ENCODE measurements at places on chromosomes 5 and 9.

GRCh38 chr9:35112257-35113020, 3.2 kb downstream of the ATOSB start:
- DNase-seq, result no peak

GRCh38 chr5:170633235-170634081, 129.6 kb downstream of the KCNIP1 start:
- no peak for DNase-seq

GRCh38 chr9:749716-750115, 91.8 kb upstream of the DMRT1 start:
- no peak for DNase-seq

GRCh38 chr9:102631559-102631958, 363.6 kb upstream of the CYLC2 start:
- no peak for DNase-seq

DNA sequence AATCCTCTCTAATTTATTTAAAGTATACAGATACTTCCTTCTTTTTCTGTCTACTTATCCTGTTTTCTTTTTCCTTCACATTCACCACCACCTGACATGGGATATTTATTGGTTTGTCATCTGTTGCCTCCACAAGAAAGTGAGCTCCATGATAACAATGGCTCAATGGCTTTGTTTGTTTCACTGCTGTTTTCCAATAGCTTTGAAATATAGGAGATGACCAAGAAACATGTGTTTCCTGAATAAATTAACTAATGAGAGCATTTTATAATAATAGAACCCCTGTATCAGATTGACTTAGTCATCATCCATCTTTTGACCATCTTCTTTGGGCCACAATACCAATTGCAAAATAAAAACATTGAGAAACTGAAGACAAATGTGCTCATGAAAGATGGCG, 180.2 kb upstream of the GAS1 start:
- no peak for DNase-seq

DNA sequence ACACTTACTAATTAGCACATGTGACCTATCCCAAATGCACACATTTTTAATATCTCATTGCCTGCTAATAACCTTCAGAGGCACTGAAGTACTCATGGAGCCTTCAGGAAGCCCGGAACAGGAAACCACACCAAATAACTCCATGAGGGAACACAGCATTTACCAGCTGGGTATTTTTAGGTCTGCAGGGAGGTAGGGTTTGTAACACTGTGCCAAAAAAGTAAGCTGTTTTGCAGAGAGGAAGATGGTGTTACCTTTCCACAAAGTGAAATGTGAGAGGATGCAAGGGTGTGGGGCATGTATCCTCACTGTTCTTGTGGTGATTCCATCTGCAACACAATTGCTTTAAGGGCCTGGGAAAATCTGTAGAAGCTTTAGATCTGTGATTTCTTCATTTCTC, 64.4 kb downstream of the NUDT12 start:
- DNase-seq, result no peak

DNA sequence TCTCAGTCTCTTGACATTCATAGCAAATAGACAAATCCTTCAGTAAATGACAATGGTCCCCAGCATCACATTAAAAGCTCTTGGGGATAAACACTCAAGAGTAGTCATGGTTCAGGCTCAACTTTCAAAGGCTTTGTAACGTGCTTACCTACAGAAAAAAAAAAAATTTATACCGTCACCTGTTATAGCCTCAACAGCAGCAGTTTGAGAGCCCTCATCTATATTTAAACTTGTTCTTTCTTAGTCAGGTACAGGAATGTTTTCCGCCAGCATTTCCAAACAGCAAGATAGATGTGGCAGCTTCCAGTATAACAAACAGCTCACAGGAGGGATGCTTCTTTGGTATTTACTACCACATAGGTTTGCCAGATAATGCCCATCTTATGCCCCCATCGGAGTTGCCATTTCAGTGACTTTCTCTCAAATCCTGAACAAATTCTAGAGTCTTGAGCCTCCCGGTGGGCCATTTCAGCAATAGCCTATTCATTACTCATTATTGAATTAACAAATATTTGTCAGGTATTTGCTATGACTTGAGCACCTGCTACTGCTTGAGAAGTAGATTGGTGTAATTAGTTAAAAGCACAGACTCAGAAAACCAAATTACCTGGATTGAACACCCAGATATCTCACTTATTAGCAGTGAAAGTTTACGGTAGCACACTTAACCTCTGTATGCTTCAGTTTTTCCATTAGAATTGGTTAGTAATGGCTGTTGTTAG, 470.0 kb downstream of the EBF1 start:
- DNase-seq, result no peak

DNA sequence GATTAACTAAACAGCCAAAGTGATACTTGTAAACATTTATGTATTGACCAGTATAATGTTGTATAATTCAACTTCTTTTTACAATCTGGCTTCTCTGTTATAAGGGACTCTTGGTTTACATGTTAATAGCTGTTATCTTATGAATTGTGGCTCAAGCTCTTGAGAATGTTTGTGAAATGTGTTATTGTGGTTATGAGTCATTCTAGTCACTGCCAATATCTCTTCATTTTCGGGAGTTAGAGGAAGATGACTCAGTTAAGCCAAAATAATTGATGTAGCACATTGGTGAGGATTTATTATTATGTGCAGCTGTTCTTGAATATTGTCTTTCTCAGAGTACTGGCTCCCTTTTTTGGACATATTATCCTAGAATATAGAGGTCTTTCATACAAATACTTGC, 655.2 kb upstream of the RIOK2 start:
- DNase-seq, result no peak

GRCh38 chr9:94144394-94144793, 60.1 kb downstream of the PTPDC1 start:
- no peak for DNase-seq

DNA sequence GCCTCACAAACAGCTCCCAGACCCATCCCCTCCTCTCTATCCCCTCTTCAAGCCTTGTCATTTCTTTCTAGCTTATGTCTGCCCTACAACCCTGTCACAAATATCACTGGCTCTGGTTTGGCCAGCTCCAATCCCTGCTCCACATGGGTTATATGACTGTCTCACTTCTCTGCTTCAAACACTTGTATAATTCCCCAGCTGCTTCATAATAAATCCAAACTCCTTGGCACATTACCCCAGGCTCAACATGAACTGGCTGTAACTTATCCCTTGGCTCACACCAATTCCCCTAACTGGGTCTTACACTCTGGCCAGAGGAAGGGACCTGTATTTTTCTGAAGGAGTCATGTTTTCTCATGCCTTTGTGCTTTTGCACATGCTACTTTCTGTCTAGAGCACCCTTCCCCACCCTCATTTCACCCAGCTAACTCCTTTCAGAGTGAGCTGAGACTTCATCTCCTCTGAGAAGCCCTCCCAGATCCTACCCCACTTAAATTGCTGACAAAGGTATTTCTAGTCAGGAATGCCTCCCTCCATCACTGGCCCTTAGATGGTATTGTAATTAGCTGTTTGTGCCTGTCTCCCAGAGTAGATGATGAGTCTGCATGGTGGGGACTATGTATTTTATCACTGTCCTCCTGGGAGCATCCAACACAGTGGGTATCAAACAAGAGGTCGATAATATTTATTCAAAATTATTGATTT, 5.3 kb downstream of the PRXL2C start:
- no peak for DNase-seq

GRCh38 chr5:103847060-103847459, 284.5 kb upstream of the NUDT12 start:
- DNase-seq, result no peak

DNA sequence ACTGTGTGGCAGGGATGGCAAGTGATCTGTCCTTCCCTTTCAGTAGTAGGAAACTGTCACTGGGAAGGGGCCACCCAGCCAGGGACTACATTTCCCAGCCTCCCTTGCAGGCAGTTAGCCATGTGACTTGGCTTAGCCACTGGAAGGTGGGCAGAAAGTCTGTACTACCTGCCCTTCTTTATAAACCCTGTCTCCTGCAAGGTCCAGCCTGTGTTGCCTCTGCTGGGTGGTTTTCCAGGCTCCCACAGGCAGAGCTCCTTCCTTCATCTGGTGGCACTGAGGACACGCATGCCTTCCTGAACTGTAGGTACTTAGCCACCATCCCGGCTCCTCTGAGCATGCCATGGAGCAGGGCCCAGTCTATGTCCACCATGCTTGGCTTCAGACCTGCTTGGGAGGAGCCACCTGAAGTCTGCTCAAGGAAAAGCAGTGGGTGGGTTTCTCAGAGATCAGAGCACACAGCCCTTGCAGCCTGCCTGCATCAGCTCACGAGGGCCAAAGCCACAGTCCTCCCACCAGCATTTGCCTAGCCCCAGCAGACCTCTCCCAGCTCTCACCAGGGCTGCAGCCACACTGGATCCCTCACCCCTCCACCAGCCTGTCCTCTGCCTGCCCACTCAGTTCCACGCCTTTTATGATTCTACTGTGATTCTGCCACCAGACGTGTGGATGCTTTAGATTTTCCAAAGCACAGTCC, 16.7 kb upstream of the SLC25A51 start:
- no peak for DNase-seq

- DNase-seq, result no peak
Observed at GRCh38 chr5:181058321-181058720, 18.3 kb downstream of the BTNL9 start.

DNA sequence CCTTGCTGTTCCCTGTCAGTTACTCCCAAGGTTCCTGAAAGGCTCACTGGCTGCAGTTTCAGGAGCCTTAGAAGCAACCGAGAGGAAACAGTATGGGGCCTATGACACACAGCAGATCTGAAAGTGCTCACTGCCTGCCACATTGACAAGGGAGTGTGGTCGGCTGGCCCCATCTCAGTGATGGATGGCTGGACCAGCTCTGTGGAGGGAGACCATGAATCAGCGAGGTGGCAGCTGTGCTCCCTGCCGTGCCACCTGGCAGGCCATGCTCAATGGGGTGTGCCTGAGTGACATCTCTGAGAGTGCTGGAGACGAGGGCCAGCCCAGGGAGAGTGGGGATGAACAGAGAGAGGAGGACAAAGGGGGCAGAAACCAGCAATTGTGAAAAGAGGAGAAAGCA, 49.1 kb downstream of the DOCK2 start:
- DNase-seq, result peak; percentile 23

DNA sequence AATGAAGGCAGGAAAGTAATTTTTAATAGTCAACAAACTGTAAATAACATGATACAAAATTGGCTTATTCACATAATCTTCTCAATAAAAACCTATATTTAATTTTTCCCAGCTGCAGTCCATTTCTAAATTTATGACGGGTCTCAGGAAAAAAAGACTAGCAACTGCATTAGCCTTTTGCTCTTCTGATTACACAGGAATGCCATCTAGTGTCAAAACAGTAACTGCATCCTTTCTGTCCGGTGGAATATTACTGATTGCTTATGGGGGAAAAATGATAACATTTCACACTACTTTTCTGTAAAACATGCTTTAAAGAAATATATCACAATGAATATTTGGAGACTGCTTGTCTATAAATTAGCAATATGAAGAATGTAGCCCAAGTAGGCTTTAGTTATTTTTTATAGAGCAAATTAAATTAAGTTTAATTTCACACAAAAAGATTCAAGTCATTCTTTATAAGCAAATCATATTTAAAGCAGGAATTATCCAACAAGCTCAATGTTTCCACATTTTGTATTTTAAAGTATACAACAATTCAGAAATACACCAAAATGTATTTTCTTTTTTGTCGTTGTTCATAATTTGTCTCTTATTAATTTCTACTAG, 534.7 kb downstream of the CDH10 start:
- DNase-seq, result peak; percentile 37

- DNase-seq, result no peak
Observed at GRCh38 chr5:150731669-150732242, 27.1 kb downstream of the DCTN4 start.

DNA sequence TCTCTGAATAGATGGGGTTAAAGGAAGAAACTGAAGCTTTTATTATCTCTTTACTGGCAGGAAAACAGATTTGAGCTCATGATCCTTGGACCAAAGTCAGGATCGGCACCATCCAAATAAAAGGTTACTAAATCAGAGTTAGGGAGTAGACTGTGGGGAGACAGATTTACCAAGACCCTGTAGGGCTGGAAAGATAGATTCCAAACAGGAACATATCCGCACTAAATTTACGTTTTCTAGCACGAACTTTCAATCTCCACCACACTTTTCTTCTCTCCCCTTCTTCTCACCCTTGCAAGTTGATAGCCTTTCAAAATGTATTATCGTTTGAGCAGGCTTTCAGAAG, 120.0 kb upstream of the HMHB1 start:
- DNase-seq, result no peak

- no peak for DNase-seq
Observed at GRCh38 chr5:143153332-143154119, 250.0 kb downstream of the NR3C1 start.

GRCh38 chr5:51832934-51833470, 449.8 kb downstream of the ISL1 start:
- no peak for DNase-seq

DNA sequence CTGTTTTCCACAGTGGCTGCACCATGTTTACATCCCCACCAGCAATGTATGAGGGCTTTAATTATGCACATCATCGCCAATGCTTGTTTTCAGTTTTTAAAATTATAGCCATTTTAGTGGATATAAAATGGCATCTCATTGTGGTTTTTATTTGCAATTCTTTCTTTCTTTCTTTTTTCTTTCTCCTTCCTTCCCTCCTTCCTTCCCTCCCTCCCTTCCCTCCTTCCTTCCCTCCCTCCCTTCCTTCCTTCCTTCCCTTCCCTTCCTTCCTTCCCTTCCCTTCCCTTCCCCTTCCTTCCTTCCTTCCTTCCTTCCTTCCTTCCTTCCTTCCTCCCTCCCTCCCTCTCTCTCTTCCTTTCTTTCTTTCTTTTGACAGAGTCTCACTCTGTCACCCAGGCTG, 6.6 kb downstream of the COL15A1 start:
- DNase-seq, result no peak

Measured in COR-L47 (cell line).